CD4-positive, alpha-beta T cell treated with Interleukin-17A for 4 hours (primary cell): ENCODE measurements at places on chromosomes 6 and 20.

DNA sequence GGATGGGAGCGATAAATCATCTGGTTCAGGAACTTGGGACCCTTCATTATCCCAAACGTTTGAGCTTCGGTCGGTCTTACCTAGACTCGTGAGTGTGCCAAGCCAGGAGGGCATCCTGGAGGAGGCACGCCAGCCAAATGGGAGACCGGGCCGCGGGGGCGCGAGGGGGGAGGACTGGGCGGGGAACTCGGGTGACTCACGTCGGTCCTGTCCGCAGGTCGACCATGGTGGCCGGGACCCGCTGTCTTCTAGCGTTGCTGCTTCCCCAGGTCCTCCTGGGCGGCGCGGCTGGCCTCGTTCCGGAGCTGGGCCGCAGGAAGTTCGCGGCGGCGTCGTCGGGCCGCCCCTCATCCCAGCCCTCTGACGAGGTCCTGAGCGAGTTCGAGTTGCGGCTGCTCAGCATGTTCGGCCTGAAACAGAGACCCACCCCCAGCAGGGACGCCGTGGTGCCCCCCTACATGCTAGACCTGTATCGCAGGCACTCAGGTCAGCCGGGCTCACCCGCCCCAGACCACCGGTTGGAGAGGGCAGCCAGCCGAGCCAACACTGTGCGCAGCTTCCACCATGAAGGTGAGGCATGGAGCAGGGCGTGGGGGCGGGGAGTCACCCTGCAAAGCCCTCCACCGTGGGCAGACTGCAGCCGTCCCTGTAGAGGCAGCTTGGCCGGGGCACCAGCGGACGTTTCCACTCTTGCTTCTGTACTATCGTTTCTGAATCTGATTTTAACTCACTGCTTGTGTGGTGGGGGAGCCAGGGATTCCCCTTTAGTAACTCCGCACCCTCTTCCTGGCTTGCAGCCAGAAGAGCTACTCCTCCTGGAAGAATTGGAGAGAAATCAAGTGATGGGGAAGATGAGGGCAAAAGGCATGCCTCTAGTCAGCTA lies 2.7 kb downstream of the BMP2 start:
- DNase-seq: no peak

GRCh38 chr6:123994891-123995635 lies 191.4 kb downstream of the NKAIN2 start:
- DNase-seq: no peak

GRCh38 chr20:42441864-42442331 lies 747.8 kb downstream of the PTPRT start:
- DNase-seq: no peak

DNA sequence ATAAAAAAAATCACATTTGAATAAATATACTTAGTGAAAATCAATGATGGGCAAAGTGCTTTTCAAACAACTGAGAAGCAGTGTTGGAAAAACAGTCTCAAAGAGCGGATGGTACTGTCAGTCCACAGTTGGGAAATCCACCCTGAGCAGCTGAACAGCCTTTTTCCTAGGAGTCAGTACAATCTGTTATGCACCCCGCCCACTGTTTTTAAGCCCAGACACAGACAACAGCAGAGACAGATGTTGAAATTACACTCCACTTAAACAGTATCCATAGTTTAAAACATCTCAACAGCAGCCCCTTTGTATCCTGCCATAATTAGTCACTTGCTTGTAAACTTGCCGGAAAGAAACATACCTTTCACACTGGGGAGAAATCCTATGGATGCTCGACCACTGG lies 372 bp downstream of the KIAA0408 start:
- no peak for DNase-seq

GRCh38 chr6:11224966-11225463 lies 7.5 kb downstream of the NEDD9 start:
- DNase-seq: no peak

DNA sequence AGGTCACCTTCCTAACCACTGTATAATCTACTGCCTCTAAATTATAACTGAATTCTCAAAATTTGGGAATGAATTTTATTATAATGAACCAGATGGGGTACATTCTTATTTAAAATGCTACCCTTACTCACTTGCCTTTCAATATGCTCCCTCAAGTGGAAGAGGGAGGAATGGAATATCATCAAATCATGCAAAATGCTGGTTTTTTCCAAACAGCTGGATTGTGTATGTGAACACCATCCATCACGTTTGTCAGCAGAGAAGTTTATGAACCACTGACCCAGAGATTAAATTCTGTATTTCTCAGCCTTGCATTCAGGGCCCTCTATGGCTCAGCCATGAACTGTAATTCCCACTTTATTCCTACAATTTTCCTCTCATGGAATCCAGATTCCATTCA lies 40.5 kb downstream of the CBLN4 start:
- no peak for DNase-seq

DNA sequence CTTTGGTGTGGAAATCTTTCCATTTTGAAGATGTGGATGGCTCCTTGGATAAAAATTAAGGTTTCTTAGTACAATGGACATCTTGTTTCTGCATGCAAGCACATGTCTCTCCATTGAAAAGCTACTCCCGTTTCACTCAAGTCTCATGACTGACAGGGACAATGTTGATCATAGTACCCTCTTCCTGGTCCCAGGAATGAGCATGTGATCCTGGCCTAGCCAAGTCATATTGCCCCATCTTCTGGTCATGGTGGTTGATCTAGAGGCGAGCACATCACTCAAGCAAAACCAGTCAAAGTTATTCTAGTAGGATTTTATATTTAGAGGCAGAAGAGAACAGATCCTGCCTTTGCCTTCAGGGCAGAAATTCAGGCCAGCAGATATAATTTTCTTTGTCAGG lies 12.2 kb upstream of the CBLN4 start:
- no peak for DNase-seq

DNA sequence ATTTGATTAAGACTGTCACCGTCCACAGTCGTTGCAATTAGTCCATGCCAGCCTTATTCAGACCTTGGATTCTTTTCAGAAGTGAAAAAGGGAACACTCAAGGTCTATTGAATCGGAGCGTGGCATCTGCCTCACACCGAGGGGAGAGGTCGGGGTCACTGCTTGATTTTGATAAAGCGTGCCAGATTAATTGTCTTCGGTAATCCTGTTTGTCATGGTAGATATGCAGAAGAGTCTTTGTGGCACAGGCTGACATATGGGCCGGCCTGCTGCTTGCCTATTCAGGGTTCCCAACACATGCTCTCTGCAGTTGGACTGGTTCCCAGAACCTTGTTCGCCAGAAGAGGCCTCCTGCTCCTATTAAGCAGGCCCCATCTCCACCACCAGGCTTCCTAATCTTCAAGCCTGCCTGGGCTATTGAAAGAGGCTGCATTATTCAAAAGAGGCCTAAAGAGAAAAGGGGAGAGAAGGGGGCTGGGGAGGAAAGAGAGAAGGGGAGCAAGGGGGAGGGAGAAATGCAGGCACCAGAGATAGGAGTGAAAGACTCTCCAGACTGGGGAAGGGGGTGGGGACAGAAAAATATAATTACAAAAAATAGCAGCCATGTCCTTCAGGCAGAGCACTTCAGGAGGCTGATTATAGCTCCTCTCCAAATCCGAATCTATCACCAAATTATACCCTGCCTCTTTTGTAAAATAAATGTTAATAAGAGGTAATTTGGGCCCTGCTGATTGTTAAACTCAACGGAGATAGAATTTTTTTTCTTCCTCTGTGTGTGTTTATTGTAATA lies 611.3 kb downstream of the HDGFL1 start:
- DNase-seq: no peak

DNA sequence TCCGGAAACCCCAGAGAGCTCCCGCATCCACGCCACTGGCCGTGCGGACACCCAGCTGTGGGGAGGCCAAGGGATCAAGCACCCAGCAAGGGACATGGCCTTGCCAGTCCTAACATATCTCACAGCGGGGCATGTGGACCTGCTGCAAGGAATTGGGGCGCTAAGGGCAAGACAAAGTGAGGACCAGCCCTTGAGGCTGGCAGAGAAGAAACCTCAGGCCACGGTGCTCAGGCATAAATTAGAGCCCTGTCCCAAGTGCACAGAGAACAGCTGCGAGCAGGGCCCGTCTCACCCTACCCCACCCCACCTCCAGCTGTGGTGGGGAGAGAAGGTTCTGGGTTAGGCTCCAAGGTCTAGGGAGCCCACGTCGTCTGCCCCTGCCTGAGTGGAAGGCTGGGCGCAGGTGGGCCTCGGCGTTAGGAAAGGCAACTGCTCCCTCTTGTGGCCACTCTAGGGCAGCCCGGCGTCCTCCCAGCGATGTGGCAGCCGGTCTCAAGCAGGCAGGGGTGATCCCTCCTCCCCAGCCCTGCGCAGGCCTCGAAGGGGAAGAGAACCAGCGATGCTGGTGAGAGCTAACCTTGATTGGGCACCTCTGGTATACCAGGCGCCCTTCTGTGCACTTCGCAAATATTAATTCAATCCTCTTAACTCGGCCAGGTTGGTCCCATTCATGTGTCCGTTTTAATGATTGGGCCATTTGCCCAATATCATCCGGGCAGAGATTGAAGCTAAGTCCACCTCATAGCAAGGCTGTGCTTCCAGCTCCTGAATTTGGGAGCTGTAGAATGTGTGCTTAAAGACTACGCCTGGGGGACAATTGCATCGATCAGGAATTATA lies 235.8 kb downstream of the NFATC2 start:
- peak; percentile 74 for DNase-seq

GRCh38 chr6:68689910-68690309 lies 54.8 kb downstream of the ADGRB3 start:
- no peak for DNase-seq

- DNase-seq: no peak
These were observed 24.8 kb upstream of the SGK2 start for GRCh38 chr20:43534016-43534415.

DNA sequence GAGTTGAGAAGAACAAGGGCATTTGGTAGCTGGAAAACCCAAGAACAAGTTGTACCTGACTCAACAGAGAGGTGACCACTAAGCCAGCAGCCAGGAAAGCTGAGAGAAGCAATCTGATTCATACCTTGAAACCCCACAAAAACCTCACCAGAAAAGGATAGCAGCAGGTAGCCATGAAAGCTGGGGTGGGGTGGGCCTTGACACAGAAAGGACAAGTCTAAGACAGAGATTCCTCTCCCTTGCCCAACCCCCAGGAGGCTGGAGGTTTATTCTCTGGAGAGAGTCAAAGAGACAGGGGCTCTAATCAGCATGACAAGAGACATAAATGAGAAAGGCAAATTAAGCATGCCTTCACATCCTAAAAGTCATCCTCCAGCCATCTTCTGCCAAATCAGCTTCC lies 151.7 kb upstream of the DST start:
- DNase-seq: no peak

- DNase-seq: no peak
These were observed 331.5 kb upstream of the NOX3 start for GRCh38 chr6:155787168-155787567.

DNA sequence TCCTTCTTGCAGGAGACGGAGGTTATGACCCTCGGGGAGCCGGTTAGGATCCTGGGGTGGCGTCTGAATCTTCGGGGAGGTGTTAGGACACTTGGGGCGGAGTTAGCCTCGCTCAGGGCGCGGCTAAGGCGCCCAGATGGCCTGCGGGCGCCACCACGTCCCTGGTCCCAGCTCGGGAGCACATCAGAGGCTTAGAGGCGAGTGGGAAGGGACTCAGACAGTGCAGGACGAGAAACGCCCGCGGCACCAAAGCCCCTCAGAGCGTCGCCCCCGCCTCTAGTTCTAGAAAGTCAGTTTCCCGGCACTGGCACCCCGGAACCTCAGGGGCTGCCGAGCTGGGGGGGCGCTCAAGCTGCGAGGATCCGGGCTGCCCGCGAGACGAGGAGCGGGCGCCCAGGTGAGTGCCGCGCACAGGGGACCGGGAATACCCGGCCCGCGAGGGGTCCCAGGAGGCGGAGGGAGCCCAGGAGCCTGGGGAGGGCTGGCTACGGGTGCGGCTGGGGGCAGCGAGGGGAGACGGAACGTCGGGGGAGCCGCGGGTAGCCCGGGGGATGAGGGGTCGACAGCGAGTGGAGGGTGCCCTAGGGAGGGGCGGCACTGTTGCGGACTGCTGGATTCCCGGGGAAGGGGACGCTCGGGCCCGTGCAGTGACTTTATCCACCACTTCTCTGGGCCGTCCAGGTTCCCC lies at the start of gene HCK:
HCK (plus strand) TSS at position 153 of the 688 bp plus-strand sequence.
- DNase-seq: no peak

- DNase-seq: no peak
These were observed 24.5 kb downstream of the PLCB4 start for GRCh38 chr20:9093218-9093957.

DNA sequence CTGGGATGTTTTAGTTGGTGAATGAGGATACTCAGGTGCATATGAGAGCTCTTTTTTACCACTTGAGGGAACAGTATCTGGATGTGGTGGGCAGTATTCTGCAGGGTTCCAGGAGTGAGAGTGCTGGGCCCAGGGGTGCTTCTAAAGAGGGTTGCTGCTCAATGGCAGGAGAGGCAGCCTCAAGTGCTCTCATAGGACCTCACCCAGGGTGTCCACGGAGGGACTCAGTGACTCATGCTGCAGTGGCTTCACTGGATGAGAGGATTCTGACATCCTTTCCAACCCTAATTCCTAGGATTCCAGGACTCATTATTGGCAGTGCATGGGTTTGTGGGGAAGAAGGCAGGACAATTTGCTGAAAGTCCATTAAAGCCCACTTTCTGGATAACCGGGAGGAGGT lies 176.6 kb upstream of the FERMT1 start:
- DNase-seq: no peak

- DNase-seq: no peak
These were observed 31.7 kb downstream of the BMP7 start for GRCh38 chr20:57234556-57235251.

- DNase-seq: no peak
These were observed 94.0 kb upstream of the SLC2A12 start for GRCh38 chr6:134146268-134147033.

GRCh38 chr6:157708933-157709332 lies 114.1 kb upstream of the SNX9 start:
- DNase-seq: no peak

DNA sequence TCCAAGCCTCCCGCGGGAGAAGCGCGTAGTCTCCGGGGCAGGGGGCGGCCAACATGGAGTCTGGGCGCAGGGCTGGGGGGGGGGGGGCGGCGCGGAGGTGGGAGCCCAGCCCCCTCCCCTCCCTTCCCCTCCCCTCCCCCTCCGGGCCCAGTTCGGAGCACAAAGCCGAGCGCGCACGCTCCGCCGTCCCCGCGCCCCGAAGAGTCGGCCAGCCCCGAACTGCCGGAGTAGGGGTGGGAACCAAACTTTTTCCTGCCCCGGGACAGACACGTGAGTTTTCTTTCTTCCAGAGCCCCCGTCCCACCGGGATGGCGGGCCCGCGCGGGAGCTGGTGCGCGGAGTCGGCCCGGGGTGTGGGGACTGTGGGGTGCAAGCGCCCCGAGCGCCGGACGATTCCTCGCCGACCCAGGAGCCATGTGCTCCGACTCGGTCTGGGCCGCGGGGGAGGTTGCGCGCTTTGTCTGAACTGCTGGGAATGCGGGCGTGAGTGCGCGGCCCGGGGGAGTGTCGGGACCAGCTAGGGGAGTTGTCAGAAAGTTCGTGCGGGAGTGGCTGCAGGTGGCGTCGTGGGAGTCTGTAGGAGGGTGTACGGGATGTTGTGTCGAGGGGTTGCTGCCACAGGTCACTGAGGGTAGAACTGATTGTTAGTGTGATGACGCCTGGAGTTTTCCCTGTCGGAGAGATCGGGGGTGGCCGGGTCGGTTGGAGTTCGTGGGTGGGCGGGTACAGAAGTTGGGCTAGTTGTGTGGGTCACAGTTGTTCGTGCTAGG lies 1.2 kb downstream of the TGIF2 start:
- DNase-seq: peak; percentile 67
